ENCODE measurements at places on chromosomes 4 and X.

GRCh38 chr4:106325800-106326199 lies 9.4 kb downstream of the AIMP1 start:
- DNase-seq, result no peak

DNA sequence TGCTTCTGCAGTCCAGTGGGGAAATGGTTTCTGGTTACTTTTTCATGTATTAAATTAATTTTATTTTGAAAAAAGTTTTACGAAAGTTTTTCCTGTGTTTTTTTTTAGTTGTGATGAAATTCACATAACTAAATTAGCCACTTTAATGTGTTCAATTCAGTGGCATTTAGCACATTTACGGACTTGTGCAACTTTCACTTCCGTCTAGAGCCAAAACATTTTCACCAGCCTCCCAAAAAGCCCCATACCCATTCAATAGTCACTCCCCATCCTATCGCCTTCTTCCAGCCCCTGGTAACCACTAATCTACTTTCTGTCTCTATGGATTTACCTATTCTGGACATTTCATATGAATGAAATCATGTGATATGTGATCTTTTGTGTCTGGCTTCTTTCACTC lies 22.8 kb upstream of the TBL1X start:
- no peak for DNase-seq

DNA sequence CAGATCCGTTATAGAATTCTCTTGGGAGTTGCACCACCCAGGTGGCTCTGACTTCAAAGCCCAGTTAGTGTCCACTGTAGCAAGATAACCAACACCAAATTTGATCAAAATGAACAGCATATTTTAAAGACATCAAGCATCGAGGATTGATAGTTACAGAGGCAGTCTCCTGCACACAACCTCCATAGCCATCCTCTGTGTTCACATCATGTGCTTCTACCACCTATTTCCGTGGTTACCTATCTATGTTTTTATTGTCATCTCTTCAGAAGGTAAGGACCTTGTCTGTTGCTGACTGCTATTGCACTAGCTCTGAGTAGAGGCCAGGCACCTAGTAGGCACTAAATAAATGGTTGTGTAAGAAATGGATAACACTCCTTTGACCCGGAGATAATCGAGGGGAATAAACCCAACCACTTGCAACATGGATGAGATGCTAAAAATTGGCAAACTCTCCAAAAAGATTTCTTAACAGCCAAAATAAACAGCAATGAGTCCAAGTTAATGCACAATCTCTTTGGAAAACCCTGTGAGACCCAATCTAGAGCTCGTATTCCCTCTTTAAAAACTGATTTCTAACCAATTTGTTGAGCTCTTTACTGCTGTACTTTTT lies 14.7 kb upstream of the C1QTNF7 start:
- DNase-seq, result no peak

DNA sequence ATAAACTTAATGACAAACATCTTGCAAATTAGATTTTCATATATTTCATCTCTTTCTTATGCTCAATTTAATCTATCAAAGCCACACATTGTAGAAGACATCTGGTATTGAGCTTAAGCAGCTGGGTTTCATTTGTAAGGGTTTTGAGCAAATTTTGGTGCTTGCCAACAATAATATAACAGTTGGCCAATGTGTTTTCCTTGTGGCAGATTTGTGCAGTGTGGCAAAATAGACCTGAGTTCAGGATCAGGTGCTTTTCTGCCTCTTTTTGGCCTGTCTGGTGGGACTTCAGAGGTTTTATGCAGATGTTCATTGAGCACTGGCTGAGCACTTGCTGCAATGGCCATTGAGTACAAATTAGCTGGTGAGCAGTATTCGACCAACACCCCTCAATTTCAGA lies 301.9 kb downstream of the BMPR1B start:
- no peak for DNase-seq

DNA sequence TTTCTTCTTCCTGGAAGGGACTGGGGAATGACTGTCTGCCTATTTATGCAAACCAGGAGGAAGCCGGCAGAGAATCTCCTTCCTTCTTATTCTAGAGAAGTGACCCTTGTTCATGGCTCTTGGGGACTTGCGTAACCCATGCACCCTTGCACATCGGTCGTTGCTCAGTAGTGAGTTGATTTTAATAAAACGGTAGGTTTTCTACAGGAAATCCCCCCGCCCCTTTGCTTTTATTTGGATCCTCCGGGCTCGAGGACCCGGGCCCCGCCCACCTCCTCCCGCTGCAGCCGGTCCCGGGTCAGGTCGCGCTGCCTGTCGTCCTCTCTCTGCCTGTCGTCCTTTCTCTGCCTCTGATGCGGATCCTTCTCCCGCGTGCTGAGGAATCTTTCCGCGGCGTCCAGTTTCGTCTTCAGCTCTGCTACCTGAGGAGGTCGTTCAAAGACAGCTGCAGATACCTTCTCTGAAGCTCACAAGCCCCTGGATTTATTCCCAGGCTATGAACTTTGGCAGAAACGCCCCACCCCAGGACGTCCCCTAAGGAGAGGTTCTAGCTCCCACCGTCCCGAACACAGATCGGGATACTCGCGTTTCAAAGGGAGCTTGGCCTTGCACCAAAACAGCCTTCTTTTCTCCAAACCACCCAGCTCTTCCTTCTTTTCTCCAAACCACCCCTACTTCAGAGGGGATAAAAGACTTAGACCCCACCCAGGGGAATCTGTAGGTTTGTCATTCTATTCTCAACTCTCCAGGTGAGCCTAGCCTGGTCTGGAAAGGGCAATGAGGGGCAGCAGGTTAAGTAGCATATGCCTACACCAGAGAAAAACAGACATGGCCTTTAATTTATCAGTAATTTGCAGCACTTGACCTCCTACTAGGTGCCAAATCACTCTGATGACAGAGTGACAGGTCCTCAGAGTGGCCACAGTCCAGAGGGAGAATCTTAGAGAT lies 7.0 kb downstream of the TNIP3 start:
- DNase-seq, result no peak

DNA sequence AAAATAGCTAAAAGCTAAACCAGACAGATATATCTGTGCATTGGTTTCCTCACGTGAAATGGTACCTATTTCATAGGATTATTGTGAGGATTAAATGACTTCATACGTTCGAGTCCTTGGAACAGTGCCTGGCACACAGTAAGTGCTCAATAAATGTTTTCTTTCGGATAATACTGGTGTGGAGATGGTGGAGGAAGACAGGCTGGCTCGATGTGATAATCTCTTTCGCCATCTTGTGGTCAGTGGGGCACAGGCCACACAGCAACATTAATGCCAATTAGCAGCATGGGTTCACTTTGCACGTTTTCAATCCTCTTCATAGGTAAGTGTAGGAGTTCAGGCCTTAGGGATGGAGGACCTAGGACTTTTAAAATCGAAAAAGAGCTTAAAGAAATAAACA lies 9.3 kb downstream of the PAGE4 start:
- DNase-seq, result no peak

DNA sequence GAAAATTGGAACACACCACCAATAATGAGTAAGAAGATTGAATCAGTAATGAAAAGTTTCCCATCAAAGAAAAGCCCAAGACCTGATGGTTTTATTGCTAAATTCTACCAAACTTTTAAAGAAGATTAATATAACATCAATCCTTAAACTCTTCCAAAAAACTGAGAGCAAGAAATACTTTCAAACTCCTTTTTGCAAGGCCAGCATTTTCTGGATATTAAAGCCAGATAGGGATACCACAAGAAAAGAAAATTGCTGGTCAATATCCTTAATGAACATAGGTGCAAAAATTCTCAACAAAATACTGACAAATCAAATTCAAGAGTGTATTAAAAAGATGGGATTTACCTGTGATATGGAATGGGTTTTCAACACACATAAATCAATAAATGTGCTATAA lies 484.6 kb downstream of the ANKRD50 start:
- no peak for DNase-seq

DNA sequence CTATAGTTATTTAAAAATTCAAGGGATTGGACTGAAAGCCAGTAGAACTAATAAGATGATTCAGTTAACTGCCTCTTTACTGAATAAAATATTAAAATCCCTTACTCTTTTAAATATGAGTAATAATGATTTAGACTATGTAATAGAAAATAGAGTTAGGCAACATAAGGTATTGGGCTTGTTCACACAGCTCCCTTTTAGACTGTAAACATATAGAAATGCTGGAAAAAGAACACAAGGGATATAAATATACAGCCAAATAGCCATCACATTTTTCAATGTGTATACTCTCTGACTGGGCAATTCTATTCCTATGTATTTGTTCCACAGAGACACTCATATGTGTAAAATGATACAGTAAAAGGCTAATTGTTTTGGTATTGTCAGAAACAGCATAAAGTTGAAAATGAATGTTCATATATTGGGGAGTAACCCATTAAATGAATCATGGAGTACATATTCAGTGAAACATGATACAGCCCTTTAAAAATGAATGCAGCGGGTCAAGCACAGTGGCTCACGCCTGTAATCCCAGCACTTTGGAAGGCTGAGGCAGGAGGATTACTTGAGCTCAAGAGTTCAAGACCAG lies 129.8 kb downstream of the TBC1D19 start:
- DNase-seq, result no peak

DNA sequence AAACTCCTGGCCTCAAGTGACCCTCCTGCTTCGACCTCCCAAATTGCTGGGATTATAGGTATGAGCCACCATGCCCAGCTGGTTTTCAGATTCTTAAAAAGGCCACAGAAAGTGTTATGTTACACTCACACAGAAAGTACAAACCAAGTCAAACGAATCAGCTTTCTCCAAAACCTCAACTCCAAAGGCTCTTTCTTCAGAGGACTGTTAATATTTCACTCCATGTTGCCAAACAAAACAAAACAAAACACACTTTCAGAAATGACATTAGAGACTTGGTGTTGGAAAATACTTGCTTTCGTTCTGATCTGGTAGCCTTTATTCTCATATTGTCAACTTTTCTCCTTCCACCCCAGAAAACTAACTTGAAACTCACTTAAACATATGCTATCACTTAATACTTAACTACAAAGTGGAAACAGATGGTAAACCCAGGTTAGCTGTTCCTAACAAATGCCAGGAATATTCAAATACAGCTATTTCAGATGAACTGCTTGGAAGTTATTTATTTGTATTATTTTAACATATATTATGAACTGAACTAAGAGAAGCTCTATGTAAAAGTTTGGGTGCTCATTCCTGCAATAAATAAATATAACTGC lies 34.7 kb downstream of the RLIM start:
- DNase-seq, result no peak

DNA sequence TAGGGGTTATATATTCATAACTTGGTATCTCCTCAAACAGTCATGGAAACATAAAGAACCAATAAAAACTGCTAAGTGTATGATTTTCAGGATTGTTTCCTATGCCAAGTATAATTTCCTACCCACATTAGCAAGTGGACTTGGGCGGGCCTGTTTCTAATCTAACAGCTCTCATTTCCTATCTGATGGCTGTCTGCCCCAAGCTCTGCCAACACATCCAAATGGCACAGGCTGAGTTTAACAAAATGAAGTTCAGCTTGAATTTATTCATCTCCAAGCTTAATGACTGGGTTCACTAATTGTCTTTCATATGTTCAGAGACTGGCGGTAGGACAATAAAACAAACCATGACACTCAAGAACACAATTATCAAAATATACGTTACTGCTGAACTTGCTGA lies 55.5 kb upstream of the S100G start:
- DNase-seq, result no peak

- no peak for DNase-seq
Observed at GRCh38 chrX:17662391-17662790, 74.9 kb upstream of the SCML1 start.

DNA sequence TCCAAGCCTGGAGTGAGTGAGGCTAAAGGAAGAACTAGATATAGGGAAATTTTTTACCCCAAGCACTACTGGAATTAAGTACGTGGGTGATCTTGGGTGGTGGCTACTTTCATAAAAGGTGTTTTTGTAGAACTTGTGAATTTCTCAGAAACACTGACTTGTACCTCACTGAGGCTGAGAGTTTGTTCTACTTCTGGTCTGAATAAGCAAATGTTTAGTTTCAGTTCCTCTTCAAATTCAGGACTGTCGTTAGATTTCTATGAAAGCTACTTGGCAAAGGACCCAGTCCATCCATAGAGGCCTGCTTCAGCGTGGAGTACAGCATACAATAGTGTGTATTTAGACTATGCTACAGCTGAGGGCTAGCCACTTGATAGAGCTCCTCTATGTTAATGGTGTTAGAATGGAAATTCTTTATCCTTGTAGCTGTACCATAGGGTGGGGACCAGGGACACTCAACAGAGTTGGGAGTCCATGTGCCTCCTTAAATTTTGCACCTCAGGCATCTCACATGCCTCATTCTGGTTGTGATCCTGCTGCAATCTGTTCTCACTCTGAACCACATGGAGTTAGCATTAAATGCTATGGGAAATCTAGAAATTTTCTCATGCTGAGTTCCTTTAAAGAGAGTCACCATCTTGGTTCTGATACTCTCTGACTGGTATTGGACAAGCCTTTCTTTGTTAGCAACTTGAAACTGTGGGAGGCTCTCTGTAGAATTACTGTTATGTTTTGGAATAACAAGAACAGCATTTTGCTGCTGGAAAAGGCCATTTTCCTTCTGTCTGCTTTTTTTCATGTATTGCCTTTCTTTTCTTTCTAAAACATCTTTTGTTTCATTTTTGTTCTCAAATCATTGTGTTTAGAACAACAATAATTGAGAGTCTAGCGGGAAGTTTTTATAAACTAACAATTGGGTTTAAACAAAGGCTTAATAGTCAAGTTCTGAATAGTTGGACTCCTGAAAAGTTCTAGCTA lies 86.8 kb downstream of the PDGFRA start:
- no peak for DNase-seq

DNA sequence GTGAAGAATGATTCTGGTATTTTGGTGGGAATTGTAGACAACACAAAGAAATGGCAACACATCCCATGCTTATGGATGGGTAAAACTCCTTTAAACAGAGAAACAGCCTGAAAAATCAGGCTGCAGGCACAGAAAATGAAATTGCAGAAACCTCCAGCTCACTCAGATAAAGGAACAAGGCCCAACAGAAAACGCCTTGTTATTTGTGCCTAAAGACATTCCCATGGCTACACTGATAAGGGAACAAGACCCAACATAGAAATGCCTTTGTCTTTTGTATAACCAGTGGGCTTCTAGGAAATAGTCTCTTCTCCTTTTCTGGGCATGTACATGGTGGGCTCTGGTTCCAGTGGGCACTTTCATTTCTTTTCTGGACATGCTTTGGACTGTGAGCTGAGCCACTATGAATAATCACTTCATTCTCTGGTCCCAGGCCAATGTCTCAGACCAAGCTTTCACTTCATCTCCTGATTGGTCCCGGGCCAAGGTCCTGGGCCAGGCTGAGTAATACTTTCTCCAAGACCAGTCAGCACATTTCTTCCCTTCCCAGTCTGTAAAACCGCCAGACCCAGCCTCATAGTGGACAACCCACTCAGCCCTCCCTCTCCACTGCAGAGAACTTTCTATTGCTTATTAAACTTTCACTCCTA lies 160.5 kb downstream of the TBX22 start:
- DNase-seq, result no peak

DNA sequence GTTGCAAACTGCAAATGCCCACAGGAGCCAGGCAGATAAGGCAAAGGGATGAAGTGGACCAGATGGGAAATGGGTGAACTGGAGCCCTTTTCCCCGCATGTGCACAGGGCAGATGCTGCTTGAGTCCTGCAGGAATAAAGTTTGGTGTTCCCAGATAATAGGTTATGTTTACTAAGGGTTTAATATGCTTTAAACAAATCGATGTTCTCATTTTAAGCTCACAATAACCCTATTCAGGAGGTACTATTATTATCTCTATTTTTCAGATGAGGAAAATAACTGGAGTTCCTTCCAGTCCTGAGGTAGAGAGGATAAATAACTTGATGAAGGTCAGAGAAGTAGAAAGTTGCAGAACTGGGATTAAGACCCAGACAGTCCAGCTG lies 77.3 kb downstream of the LRRC66 start:
- DNase-seq, result no peak

- no peak for DNase-seq
Observed at GRCh38 chrX:12891915-12892506, 14.4 kb upstream of the TLR8 start.
